ENCODE measurements at places on chromosomes 5 and 9. TPM values are rescaled to one million over a fixed set of nuclear protein-coding genes. Genes with fewer than 3 reads are reported as not detected.
A peak's percentile ranks its signal among the peaks of the same experiment; 100 is the strongest.

ZMYND19 gene
- total RNA-seq: 14.3 TPM

DNA sequence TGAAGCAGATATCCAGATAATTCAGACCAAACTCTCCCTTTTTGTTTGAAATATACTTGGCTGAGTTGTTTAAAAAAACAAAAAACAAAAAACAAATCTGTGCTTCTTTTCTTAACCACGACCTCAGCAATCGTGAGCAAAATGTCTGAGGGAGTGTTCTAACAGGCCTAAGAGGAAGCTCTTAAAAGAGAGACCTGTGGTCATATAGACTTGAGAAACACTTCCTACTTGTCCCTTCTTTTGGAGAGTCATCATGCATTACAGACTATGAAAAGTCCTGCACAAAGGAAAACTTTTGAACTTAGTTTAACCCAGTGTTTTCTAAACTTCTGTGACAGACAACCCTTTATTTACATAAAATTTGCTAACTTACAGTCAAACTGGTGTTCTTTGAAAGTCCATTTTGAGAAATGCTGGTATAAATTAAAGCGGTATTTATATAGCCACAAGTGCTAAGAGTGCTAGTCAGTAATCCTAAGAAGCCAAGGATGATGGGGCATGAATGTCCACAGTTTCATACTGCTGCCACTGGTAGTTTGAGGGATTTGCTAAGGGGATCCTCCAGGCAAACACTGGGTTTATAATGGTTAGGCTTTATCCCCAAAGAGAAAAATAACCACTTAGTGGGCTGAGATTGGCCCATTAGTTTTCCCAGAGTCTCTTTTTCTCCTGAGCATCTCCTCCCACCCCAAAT lies 199.8 kb downstream of the LRRC70 start:
- no peak for DNase-seq

OR2Y1 gene
- total RNA-seq: not detected

DNA sequence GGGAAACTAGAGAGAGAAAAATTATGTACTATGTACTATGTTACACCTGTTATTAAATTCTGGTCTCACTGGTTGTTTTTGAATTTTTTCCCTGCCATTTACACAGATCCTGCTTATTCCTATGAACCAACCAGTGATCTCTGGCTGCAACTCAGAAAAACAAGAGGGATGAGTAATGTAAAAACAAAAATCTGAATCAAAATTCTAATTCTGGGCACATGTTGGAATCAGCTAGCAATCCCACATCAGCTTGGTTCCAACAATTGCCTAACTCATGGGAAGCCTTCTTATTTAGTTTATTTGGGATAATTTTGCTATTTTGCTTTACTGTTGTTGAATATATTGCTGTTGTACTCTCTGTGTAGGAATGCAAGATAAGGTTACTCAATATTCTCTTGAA lies 78.3 kb downstream of the PLK2 start:
- DNase-seq: no peak

C5orf63 gene
- total RNA-seq: 0.72 TPM

- DNase-seq: peak; percentile 99
These were observed at the start of gene ERCC6L2 for GRCh38 chr9:95875305-95876137. ERCC6L2 (plus strand) TSS chr9:95875691; CDS start chr9:95876039, 348 bp downstream.

DNA sequence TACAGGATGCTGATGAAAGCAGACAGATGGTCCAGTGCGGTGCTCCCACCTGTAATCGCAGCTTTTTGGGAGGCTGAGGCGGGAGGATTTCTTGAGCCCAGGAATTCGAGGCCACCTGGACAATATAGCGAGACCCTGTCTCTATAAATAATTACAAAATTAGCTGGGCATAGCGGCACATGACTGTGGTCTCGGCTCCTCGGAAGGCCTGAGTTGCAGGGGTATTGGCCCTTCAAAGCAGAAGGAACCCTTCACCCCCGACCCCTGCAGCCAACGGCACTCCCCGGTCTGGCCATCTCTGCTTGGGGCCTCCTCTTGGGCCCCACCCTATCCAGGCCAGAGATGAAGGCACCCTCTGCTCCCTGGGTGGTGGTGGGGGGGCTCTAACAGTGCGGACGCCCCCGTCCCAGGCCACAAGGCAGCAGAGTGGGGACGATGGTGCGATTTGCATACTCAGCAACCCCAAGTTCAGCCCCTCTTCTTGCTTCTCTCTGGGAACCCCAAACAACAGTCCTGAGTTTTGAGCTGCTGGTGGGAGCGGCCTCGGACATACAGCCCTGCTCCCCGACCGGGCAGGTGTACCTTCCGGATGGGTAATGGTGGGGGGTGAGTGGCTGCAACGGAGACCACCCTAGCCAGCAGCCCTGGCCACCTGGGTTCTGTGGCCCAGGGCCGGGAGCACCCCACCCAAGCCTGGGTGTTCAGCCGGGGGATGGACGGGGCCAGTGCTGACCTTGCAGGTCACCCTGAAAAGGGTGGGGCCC lies 50.7 kb downstream of the NACC2 start:
- no peak for DNase-seq

- DNase-seq: no peak
These were observed 7.2 kb downstream of the PCDHGC5 start for GRCh38 chr5:141496038-141496437.

DNA sequence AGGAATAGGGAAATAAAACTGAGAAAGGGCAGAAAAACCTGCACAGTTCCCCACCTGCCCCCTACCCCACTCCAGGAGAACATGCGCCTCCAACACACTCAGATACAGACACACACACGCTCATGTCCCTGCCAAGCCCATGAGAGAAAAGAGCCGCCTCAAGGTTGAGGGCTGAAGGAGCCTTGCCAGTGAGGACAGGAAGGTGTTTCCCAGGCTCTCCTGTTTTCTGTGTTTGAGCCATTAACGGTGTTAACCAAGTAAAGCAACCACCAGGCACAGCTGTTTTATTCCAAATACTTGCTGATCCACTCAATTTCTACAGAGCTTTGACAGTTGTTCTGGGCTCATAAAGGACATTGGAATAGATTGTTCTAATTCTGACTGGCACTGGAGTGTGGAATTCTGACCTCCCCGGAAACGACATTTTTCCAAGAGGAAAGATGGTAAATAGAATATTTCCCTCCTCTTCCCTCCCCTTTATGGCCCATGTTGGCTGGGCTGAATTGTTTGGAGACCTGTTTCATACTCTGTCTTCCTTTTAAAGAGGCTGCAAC lies 238.0 kb downstream of the DMAC1 start:
- DNase-seq: no peak

GRCh38 chr5:13913962-13914361 lies 30.5 kb downstream of the DNAH5 start:
- no peak for DNase-seq

GRCh38 chr9:120688758-120689157 lies 25.5 kb downstream of the MEGF9 start:
- DNase-seq: no peak

DNA sequence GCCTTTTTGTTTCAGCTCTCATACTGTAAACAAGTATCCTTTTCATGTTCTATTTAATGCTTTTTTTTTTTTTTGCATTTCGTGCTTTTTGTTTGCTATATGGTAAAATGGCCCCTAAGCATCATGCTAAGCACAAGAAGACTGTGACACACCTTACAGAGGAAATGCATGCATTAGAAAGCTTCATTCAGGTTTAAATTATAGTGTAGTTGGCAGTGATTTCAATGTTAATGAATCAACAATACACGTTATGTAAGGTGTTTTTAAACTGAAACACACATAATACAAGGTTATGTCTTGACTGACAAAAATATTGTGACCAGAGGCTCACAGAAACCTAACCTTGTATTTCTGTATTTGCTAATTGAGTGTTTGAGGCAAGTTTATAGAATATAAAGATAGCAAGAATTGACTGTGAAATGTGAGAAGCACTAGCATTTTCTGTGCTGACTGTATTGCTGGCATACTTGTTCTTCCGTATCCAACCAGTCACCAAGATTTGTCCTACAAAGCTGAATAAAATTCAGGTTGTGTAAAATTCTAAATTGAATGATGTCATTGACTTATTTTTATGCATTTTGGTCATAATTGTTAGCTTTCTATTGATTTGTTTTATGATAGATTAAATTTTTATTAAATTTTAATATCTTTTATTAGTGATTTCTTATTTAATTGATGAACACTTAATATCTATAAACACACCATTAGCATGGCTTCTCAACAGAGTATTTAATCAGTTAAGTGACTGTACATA lies 4.1 kb downstream of the CFAP95 start:
- DNase-seq: no peak

SPAG8 gene
- 0.72 TPM for total RNA-seq

SSNA1 gene
- total RNA-seq: 63.9 TPM

SLC25A2 gene
- total RNA-seq: 0.28 TPM

MSH3 gene
- total RNA-seq: 13.3 TPM

DEPDC1B gene
- 10.0 TPM for total RNA-seq
